ENCODE measurements at places on chromosomes 16 and 17. TPM values are rescaled to one million over a fixed set of nuclear protein-coding genes. Genes with fewer than 3 reads are reported as not detected.
A peak's percentile ranks its signal among the peaks of the same experiment; 100 is the strongest.

C17orf50 gene
- not detected for total RNA-seq

CEMP1 gene
- total RNA-seq, result 0.50 TPM

CSH2 gene
- total RNA-seq, result 2.2 TPM

HBZ gene
- total RNA-seq, result not detected

LITAF gene
- total RNA-seq, result 91.0 TPM

CEP295NL gene
- 0.61 TPM for total RNA-seq

SPN gene
- total RNA-seq, result 83.4 TPM

TBC1D3H gene
- total RNA-seq, result not detected

TP53TG3D gene
- not detected for total RNA-seq

PRAC2 gene
- total RNA-seq, result not detected

DNA sequence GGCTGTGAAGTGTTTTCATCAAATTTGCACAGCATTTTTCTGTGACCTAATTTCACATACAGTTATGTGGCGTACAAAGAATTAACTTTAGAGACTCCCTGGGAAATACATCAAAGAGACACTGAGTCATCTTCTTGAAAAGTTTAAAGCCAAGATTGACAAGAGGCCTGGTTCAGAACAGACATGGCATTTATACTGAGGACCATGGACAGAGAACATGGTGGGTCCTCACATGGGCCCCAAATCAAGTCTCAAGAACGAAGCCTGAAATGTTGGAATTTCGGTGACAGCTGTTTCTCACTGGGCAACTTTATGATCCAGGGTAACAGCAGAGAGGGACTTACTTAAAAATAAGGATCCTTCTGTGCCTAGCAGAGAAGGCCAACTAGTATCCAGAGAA, 311.5 kb upstream of the KCNJ16 start:
- DNase-seq, result no peak

- DNase-seq, result peak; percentile 23
Measured at GRCh38 chr16:82651921-82652601, 25.3 kb downstream of the CDH13 start.

DNA sequence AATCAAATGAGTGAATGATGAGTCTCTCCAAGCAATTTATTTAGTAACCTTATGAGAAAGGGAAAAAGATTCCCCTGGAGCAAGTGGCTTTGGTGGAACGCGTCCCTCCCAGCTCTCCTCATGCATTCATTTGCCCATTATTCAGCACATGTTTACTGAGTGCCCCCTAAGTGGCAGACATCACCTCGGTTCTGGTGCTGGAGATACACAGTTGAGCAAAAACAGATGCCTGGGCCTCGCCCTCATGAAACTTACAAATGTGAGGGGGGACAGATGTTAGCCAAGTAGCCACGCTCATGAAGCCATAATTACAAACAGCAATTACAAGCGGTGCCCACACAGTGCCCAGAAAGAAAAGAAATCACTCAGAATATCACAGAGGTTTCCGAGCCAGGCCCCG, 45.1 kb upstream of the CIBAR2 start:
- no peak for DNase-seq

DNA sequence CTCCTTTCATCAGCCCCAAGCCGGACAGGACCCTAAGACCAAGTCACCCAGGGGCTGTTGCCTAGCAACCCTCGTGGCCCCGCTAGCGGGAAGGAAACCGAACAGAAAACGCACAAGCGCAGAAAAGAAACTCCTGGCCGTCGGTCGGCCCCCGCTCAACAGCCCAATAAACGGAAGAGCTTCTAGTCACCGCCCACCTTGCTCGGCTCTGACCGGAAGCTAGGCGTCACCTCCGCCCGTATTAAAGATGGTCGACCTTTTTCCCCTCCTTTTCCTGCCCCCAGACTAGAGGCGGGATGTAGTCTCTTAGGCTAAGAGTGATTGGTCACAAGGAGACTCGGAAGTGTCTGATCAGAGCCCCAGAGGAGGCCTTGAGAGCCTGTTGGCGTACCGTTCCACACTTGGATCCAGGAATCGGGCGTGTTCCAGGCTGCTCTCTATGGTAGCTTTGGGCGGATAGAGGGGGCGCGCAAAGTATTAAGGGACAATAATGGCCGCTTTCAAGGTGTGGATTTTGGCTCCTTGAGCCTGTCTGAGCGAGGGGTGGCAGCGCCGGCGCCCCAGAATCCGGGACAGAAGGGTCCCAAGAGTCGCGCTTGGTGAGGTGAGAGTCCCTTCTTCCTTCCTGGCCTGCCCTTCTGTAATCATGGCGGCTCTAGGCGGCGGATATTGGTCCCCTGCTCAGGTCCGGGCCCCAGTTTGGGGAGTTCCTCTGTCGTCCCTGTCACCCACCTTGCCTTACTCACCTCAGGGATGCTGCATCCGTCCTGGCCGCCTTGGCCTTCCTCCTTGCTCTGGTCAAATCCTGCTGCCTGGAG, at the start of the genes DHX38 and TXNL4B:
Gene DHX38 (plus strand): TSS at position 400 of the 818 bp plus-strand sequence. CDS start 2,311 bp downstream, outside the sequence.
Gene TXNL4B (minus strand): TSS at position 173 of the 818 bp plus-strand sequence. CDS start 2,871 bp downstream, outside the sequence.
- peak; percentile 85 for DNase-seq

DNA sequence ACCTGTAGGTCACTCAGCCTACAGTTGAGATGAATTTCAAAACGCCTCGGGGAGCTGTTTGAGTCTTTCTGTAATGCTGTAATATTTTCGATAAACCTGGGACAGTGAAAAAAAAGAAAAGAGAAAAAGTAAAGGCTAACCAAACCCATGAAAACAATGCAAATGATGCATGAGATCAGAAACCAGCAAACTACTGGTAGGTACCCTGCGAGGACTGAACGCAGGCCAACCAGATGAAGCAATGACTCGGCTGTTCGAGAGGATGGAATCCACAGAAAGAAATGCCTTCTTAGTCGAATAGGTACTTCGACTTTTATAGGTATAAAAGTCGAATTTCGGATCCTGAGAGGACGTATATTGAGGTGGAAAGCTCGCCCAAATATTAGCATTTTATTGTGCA, 509 bp upstream of the ATAD5 start:
- DNase-seq, result no peak

GRCh38 chr17:3802461-3803307, 1.7 kb upstream of the ITGAE start:
- no peak for DNase-seq

GRCh38 chr16:46976550-46976949, 3.1 kb upstream of the DNAJA2 start:
- DNase-seq, result no peak

- DNase-seq, result peak; percentile 90
Measured at GRCh38 chr16:74606521-74607309, at the start of gene GLG1. Gene GLG1, minus strand, starts transcription at chr16:74607114. Its CDS starts 20 bp downstream, at chr16:74607094.

DNA sequence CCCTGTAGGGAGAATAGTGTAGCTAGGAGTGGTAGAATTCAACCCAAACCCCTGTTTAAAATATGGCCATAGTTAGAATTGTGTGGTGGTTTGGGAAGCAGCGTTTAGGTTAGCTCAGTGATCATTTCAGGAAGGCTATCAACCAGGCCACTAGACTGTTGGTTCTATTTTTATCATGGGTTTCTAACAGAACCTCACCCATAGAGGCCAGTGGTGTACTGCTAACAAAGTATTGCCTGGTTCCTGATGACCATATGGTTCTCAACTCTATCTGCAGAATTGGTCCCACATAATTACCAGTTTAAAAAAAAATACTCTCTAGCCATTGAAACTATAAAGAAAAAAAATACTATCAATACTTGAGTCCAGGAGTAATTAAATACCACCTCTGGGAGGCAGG, 70.5 kb upstream of the RASL10B start:
- DNase-seq, result no peak

GRCh38 chr16:54407596-54407995, 121.0 kb upstream of the IRX3 start:
- DNase-seq, result no peak

DNA sequence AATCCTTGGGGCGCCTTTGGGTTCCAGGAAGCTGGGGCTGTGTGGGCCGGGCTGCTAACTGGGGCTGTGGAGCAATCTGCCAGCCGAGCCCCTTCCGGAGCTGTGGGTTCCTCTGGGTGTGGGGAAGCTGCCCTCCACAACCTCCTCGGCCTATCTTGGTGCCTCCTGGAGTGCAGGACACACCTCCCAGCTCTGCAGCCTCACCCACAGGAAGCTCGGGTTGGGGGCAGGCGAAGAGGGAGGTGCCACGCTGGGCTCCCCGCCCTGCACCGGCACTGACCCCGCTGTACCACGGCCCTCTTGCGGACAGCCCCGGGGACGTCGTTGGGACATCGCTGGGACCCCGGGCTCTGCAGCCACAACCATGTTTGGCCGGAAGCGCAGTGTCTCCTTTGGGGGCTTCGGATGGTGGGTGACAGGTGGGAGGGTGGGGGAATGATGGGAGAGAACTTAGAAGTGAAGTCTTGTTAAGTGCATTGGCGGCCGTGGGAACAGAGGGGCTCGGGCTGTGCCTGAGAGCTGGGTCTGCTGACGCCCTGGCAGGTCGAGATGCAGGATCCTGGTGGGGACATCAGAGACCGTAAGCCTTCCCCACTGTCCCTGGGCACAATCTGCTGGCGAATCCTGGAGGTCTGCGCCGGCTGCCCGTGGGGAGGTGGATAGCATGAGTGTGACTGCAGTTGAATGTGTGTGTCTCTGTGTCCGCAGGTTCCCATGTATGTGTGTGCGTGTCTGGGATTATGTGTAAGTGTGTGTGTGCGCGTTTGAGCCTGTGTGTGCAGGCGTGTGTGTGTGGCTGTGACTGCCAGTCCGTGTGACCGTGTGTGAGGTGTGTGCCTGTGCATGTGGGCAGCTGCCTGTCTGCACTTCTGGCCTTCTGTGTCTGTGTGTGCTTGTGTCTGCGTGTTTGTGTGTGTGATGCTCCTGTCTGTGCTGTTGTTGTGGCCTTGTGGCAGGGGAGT, at the start of gene RAP1GAP2:
Gene RAP1GAP2 (plus strand): TSS at position 275 of the 962 bp plus-strand sequence. CDS start 90 bp downstream, at position 365.
- DNase-seq, result no peak

DNA sequence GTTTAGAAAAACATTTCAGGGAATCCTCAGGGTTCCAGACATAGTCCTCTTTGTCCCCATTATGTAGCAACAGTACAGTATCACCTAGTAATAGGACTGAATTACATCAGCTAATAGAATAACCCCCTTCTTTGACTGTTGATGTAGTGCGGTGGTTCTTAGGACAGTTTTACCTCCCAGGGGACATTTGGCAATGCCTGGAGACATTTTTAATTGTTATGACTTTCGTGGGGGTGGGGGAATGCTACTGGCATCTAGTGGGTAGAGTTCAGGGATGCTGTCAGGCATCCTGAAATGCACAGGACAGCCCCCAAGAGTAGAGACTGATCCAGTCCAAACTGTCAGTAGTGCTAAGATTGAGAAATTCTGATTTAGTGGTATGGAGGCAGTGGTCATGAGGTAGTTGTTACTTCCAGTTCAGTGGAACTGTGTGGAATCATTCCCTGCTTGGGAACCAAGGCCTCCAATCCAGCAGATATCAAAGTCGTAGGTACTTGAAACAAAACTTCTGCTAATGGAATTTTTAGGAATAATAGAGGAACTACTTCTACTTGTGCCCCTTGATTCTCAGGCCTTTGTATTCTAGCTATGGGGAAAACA, 20.3 kb downstream of the NF1 start:
- no peak for DNase-seq

GRCh38 chr16:85366031-85366763, 246.9 kb upstream of the GSE1 start:
- DNase-seq, result no peak

- no peak for DNase-seq
Measured at GRCh38 chr16:48394355-48394703, 9.1 kb upstream of the SIAH1 start.

DNA sequence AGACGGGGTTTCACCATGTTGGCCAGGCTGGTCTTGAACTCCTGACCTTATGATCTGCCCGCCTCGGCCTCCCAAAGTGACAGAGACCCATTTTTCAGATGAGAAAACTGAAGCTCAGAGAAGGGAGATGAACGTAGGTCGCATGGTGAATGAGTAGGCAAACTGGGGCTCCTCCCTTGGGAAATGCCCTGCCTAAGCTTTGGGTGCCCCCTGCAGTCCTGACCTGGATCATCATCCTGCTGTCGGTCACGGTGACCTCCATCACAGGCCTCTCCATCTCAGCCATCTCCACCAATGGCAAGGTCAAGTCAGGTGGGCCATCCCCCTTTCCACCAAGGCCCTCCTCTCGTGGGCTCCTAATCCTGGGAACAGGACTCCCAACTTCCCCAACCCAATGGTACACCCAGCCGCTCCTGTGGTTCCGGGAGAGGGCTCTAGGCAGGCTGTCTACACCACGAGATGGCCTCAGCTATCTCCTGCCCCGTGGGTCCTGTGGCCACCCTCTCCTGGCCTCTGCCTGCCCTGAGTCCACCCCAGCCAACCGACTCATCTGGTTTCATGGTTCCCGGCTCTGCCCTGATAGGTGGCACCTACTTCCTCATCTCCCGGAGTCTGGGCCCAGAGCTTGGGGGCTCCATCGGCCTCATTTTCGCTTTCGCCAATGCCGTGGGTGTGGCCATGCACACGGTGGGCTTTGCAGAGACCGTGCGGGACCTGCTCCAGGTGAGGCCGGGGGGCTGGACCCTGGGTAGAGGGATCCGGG, 4.7 kb downstream of the SLC12A3 start:
- DNase-seq, result no peak

DNA sequence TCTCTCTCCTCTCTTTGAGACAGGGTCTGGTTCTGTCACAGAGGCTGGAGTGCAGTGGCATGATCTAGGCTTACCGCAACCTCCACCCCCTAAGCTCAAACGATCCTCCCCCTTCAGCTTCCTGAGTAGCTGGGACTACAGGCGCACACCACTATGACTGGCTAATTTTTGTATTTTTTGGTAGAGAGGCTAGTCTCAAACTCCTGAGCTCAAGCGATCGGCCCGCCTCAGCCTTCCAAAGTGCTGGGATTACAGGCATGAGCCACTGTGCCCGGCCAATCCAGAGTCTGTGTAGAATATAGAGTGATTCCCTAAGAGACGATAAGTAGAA, 65.8 kb upstream of the RPH3AL start:
- DNase-seq, result peak; percentile 55

GRCh38 chr17:3944485-3945388, 19.5 kb downstream of the ATP2A3 start:
- DNase-seq, result no peak
